ENCODE measurements at places on chromosomes 5 and 9.

DNA sequence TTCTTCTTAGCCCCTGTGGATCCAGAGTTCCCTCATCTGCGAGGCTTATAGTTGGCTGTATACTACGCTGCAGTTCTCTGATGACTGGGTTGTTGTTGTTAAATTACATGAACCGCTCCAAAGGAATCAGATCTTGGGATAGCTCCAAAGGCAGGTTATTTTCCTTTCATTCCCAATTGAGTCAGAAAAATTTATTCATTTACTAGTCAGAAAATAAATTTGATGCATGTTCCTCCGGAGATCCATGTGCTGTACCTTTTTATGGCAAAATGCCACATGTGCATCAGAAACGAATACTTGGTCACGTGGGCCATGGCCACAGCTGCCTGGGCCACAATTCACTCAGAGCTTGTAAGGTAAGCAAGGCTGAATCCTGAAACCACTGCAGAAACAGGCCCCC is 304.0 kb downstream of the NR2F1-AS1 start:
- DNase-seq: no peak

DNA sequence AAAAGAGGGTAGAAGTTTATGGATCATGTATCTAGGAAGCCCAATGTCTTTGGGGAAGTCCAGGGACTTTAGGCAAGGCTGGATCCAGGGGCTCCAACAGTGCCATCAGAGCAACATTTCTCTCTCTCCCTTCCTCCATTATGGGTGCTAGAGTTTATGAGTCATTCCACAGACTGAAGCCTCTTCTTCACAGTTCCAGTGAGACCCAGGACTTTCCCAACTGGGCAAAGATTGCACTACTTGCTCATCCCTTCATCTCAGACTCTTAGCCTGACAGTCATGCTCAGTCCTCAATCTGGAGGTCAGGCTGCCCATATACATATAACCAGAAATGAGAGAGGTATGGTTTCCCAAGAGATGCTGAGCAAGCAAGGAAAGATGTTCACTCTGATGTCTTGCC is 110.7 kb downstream of the FEM1C start:
- no peak for DNase-seq

- no peak for DNase-seq
Measured at GRCh38 chr5:152488869-152489268, 83.8 kb upstream of the NMUR2 start.

- DNase-seq: no peak
Measured at GRCh38 chr9:99385814-99386279, 163.8 kb downstream of the SEC61B start.

GRCh38 chr9:90515510-90515909 is 127.1 kb downstream of the DIRAS2 start:
- DNase-seq: no peak

GRCh38 chr5:169954786-169955185 is 25.5 kb downstream of the INSYN2B start:
- DNase-seq: no peak

- DNase-seq: no peak
Measured at GRCh38 chr9:17799369-17799768, 220.5 kb downstream of the SH3GL2 start.

DNA sequence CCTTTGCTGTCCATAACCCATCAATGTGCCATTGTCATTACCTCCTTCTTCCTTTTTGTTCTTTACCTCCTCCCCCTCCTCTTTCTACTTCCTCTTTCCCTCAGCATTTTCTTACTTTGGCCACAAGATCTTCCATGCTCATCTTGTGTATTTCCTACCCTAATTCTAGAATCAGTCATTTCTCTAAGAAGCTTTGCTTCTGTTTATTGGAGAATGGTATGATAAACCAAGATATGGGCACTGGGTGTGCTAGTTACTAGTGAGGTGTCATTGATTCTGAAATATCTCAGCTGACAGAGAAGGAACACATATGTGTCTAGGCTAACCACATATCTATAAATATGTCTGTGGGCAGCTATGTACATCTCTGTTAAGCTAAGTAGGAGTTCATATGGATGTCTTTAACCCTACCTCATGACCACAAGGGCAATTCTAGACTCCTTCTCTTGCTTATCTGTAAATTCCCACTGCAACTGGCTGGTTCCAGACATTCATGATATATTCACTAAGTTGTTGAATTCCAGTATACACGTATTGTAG is 2051.3 kb upstream of the CDH9 start:
- DNase-seq: no peak

Measured in COR-L47 (cell line).